ENCODE measurements at places on chromosomes 5 and 9.

GRCh38 chr5:150144246-150144801 is 11.3 kb downstream of the PDGFRB start:
- DNase-seq = no peak

GRCh38 chr9:119781886-119782285 is 412.7 kb upstream of the BRINP1 start:
- no peak for DNase-seq

- no peak for DNase-seq
Measured at GRCh38 chr9:132150256-132150655, 11.6 kb upstream of the NTNG2 start.

DNA sequence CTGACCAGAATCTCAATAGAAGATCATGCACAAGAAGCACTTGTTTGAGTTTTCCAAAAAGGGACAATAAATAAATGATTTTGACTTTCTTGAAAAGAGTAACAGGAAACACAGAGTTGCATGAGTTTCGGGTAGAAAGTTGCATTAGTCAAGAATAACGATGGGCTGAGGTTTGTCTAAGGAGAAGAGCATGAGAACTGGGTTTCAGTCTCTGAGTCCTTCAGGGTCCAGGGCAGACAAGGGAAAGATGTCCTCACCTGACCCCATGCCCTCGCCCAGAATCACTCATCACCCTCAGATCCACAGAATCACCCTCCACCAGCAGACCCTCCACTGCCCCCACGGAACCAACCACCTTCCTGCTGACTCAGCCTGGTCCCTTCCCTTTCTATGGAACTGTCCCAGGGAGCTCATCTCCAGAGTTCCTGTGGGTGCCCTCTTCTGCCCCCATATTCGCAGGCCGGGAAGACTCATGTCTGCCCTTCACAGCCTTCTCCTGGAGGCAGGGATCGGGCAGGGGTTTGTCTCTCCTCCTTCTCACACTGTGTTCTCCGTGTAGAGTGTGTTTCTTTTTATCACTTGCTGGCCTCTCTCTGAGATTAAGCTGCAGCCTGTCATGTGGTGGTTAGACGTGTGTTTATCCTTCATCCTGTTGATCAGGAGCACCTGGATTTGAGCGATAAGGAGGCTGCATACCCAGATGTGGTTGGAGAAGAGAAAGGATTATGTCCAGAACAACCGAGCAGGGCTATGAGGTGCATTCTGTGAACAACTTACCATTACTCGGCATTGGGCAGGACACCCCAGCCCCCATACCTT is 442.6 kb downstream of the MAT2B start:
- DNase-seq = no peak

DNA sequence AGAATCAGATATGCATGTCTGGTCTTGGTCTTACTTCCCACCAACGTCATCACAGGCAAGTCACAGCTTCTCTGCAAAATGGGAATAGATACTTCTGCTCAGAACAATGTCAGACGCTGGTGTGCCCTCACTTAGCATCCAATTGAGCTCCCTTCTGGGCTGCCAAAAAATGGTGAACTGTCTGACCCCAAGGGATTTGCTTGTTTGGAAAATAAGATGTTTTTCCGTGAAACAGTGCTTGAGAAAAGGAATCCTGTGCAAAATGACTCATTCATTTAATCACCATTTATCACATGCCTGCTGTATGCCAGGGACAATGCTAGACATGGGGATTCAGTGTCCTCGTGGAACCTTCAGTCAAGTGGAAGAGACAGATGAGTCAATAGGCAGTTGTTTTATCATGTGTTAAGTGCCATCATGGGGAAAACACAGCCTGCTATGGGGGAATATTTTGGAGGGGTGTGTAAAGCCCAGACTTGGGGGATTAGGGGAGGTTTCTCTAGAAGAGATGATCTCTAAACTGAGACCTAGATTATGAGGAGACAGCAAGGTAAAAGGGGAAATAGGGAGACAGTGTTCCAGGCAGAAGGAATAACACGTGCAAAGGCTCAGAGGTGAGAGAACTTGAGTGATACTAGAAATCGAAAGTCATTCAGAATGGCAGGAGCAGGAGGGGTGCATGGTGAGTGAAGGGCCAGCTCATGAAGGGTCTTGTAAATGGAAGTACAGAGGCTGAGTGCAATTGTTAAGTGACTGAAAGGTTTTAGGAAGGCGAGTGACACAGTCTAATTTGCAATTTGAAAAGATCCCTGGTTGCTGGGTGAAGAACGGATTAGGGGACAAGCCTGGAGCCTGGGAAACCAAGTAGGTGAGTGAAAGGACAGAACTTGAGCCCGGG is 3.9 kb downstream of the NIPAL4 start:
- DNase-seq = no peak

DNA sequence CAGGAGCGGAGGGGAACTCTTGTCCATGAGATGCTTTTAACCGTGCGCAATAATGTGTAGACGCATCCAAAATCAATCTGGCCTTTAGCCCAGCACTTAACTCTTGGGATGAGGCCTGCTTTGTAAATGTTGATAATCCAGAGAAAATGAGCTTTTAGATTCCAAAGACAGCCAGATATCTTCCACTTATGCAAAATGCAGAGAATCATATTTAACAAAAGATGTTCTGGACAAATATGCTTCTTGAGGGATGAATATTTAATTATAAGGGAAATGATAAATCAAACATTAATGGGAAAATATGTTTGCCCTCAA is 5.6 kb downstream of the S1PR3 start:
- DNase-seq = no peak

DNA sequence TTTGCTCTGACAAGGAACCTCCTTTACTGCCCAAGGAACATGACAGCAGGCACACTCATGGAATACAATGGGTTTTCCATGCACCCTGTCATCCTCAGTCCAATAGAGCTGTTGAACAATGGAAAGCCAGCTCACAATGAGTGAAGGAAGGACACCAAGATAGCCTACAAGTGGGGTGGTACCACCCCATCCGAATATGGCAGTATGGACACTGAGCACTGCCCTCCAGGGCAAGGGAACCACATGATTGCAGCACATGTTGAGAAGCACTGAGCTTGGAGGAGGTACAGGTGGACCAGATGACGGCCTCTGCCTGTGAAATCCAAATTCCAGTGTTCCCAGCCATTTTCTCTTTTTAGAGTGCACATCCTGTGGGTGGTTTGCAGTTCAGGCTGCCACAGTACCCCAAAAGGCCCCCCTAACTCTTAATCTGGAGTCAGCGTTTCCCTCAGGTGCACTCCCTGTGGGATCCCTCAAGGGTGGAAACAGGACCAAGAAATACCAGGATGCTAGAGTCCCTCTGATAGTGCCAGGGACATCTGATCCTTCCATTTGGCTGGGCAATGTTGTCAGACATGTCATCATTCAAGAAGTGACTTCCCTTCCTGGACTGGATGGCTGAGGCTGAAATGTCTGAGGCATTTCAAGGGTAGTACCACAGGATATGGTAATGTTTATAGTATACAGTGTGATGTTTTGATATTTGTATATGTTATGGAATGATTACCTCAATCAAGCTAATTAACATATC is 48.9 kb downstream of the SMC2 start:
- no peak for DNase-seq

GRCh38 chr9:131503626-131504465 is 1.1 kb downstream of the POMT1 start:
- DNase-seq = no peak

DNA sequence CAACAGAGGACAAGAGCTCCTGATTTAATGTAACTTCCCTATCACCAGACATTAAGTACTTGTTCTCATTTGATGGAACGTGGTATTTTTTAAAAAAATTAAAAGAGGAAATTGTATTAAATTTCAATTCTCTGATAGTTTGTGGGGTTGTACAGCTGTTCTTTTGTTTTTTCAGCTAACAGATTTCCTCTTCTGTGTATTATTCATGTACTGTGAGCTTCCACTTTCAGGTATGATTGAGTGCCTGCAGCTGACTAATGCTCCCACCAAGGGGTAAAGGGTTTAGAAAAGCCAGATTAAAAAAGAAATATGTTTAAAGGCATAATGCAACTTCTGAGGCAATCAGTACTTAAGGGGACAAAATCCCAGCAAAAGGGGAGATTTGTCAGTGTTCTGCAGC is 117.7 kb upstream of the ACTBL2 start:
- no peak for DNase-seq

DNA sequence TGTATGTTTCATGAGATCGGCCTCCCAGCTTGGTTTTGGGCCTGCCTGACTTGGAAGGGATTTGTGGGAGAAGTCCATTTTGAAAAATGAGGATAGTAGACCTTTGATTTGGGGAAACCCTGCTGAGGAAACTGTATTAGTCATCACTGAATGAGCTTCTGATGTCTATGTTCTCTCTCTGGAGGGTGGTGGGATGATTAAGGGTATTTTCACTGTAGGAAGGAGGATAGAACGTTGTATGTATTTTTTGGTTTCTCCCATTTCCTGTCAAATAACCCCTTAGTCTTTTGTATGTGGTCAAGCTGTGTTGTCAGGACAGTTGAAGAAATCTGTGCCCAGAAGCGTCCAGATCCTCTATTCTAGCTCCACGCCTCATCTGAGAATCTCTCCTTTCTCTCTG is 151.9 kb downstream of the INSYN2B start:
- DNase-seq = no peak

- DNase-seq = no peak
Measured at GRCh38 chr9:131889437-131890251, 149.8 kb upstream of the RAPGEF1 start.

DNA sequence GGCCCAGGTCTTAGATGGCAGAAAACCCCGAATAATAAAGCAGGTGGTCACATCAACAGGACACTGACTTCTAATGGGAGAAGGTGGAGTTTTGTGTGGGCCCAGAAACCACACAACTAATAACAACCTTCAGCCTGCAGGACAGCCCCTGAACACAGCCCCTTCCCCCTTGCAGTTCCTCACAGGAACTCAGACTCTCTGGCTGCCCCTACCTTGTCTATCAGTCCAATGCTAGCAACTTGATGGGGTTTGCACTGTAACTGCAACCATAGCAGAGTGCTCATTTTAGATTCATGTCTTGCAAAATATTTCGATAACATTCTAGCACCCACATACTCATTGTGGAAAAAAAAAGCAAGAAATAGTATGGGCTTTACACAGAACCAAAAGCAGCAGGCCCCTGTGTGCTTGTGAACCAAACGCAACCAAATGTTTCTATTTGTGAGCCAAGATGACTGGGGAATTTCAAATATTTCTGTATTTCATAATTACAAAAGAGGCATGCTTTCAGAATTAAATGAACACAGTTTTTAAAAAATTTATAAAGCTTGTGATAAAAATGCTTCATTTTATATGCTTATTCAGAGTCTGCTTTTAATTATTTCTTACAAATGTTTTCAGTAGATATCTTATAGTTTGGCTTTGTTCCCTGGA is 62.7 kb upstream of the PDE4D start:
- no peak for DNase-seq

GRCh38 chr9:81559709-81560108 is 129.6 kb downstream of the TLE1 start:
- no peak for DNase-seq

DNA sequence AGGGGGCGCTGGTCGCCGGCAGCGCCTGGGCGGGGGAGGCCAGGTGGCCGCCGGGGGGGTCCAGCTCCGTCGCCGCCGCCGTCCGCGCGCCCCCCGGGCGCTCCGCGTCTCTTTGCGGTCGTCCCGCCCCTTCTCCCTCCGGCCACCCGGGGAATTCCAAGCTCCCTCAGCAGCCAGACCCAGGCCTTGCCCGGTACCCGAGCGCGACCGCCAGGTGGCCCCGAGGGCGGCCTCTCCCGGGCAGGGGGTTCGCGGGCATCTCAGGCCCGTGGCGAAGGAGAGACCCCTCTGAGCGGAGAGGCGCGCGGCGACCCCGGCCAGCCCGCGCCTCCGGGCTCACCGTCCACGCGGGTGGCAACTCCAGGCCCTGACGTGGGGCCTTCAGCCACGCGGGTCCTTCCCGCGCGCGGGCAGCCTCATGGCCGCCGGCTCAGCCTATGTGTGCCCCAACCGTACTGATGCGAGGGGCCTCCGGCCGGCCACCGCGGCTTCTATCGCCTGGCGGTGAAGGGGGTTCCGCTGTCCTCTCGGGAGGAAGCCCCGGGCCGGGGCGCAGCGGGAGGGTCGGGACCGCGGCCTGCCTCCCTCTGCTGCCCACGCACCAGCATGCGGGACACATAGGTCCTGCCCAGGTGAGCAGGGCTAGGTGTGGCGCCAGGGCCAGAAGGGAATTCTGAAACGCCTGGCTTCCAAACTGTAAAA is 529 bp upstream of the NRARP start:
- DNase-seq = no peak

DNA sequence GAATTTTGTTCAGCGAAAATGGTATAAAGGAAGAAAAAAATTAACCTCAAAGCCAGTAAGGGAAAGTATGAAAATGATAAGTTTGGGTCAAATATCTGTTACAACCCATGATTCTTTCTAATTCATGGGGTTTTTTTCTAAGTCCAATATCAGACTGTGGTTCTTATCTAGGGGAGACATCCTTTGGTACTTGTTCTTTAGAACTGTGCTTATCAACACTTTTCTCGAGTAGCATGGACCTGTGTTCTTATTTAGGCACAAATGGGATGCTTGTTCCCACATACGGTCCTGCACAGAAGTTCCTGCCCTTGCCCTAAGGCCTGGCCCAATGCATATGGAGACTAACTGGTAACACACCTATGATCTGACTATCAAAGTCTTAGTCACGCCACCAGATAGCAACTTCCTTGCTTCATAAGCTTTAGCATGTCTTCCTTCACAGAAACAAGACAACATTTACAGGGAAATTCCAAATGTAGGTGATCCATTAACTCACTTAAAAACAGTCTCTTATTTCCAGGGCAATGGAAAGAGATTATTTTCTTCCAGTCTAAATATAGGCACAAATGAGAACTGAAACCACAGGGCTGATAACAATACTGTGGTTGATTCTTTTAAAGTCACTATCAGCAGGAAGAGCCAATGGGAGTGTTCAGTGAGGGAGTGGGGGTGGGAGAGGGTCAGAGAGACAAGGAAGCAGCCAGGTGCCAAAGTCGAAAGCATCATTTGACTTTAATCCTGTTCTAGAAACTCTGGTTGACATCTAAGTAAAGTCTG is 268.8 kb upstream of the ANKRD55 start:
- no peak for DNase-seq

DNA sequence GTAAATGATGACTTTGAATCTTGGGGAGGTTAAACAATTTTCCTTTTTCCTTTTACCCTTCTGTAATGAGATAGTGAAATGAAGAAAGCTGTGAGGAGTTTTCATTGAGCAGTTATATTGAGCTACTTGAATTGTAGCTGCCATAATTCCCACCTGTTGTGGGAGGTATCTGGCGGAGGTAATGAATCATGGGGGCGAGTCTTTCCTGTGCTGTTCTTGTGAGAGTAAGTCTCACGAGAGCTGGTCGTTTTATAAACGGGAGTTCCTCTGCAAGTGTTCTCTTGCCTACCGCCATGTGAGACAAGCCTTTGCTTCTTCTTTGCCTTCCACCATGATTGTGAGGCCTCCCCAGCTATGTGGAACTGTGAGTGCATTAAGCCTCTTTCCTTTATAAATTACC is 258.4 kb downstream of the FER start:
- no peak for DNase-seq

DNA sequence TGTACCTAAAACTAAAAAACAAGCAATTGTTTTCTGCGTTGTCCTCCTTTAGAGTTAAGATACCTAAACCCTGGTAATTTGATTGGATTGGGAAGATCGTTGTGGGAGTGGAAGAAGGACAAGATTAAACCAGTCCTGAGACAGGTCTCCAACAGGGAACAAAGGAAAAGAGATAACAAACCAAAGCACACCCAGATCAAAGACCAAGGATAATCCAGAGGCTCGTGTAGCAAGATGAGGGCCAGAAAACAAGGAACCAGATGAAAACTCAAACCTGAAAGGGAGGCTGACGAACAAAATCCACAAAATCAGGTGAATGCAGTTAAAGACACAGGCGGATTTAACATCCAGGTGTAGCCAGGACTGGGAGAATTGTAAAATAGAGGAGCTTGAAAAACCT is 618.1 kb downstream of the SLCO4C1 start:
- DNase-seq = no peak

GRCh38 chr5:56686337-56687195 is 128.8 kb upstream of the MAP3K1 start:
- DNase-seq = no peak

Measured in prostate gland (tissue), 2 donors.